ENCODE measurements at places on chromosomes 7 and 10.

DNA sequence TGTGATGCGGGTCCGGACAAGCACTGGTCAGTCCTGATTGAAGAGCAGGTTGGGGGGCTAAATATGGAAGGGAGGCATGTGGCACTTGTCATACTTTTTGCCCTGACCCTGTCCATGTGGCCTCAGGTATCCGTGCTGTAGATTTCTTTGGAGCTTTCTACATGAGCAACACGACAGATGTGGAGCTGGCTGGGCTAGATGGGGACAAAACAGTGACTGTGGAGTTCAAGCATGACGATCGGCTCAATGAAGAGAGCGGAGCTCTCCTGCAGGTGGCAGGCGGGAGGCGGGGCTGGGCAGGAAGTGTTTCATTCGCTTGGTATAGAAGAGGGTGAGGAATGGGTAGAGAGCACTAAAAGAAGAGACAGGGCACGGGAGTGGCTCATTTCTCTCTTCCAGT lies 13.0 kb upstream of the CHCHD1 start:
- DNase-seq = no peak

- no peak for DNase-seq
Measured at GRCh38 chr7:80286611-80287010, 152.0 kb downstream of the GNAI1 start.

DNA sequence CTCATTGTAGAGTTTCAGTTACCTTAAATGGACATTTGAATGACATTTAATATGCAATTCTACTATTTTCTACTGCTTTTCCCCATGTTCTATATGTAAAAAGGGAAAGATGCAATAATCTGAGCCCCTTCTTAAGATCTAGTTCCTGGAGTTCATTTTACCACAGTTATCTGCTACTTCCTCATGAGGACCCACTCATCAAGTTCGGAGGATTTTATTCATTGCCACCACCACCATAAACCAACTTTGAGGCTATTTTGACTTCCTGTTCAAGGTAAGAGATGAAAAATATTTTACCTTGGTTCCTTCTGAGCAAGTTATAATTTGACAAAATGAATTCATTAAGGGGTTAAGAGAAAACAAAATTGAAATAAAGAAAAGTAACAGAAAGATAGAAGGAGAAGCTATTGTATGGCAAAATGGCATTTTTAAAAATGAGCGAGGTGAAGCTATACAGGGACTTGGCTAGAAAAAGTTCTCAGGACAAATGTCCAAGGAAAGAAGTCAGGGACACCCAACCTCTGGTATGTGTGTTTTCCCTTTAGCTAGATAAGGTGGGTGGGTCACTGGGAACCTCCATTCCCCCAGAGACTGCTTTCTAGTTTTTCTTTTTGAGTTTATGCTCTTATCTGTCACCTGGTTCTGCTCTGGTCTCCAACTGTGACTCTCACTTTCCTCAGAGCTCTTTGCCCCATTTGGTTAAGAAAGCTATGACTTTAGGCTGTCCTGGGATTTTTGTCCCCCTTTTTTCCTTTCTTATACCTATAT lies 14.9 kb upstream of the FAM3C start:
- no peak for DNase-seq

DNA sequence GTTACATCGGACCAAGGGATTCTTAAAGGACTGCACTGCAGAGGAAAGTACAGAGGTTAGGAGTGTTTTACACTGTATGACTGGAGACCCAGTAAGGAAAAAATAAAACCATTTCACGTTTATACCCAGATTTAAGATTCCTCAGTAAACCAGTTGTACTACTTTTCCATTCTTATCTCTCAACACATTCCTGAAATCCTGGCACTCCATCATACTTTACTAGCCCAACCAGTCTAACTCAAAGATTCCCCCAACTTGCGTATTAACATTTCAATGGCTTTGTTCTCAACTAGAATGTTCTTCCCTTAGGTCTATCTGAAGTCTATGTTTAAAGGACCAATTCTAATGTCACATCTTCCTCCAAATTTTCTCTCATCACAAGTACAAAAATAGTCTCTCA lies 8.0 kb downstream of the CCDC186 start:
- DNase-seq = no peak

- no peak for DNase-seq
Measured at GRCh38 chr10:34298346-34298818, 516.7 kb downstream of the PARD3 start.

GRCh38 chr7:142806022-142806356 lies 35.2 kb downstream of the PRSS2 start:
- DNase-seq = no peak

DNA sequence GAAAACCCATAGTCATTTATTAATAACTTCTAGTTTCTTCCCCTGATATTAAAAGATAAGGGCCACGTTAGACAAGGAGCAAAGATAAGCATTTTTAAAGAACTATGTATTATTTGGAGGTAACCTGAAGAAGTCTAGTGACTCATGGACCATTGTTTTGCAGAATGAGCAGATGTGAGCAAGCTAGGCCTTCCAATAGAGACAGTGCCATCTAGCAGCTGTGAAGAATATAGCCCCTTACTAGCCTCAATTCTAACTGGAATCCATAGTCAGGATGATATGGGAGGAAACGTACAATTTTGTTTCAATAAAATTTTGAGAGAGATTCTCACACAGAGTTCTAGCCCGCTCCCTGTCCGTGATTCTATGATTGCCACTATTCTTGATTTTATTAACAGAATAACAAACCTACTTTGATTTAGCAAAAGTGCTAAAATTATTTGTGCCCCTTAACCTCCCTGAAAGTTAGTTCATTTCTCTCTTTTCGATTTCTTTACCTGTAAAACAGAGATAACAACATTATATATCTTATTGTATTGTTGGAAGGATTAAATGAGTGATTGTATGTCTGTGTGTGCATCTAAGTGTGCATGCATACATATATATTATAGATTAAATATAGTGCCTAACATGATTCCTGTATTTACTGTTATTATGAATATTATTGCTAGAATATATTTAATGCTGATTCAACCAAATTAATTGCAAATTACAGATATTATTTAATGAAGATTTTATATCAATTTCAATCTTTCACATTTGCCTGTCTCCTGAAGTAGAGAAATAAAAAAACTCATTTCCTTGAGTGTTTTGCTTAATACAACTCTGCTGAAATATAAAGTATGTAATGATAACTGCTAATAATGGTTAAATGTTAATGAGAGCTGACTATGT lies 22.7 kb downstream of the FAM237B start:
- DNase-seq = peak; percentile 28

DNA sequence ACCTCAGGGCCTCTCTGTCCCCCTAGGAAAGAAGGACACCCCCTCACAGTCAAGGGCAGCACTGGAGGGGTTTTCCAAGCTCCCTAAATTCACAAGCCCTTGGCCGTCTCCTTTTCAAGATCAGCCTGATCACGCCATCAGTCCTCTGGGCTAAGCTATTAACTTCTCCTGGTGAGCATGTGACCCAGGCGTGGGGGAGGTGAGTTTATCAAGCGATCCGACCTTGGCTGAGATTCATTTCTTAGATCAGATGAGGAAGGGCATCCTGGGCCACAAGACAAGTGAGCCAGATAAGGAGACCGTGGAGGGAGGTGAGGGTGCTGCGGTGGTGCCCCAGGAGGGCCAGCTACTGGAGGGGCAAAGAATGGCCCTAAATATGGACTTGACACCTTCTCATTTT lies 19.2 kb upstream of the EN2 start:
- no peak for DNase-seq

DNA sequence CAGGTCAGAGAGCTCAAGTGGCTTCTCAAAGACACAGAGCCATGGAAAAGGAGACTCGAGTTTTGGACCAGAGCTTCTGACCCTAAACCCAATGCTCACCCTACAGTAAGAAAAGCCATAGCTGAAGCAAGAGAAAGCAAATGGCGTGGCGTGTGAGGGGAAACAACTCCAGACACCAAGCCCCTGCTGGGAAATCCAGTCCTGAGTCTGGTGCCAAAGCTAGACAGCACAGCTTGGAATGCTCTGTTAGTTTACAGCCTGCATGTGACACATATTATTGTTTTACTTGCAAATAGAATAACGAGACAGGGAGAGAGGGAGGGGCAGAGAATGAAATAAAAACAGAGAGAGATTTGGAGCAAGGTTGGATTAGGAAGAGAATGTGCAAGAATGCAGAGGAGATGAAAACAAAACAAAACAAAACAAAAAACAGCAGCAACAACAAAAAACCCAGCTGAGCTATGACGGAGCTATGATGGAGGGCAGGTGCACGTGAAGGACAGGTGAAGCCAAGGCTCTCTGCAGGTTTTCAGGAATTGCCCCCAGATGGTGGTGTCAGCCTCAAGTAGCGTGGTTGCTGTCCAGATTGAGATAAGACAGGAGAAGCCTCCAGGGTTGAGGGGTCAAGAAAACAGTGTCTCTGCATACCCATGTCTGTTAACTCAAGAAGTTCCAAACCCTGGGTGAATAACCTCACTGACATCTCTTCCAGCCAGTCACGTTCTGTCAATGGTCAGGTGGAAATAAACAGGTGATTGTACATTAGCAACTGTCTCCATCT lies 69.7 kb upstream of the LRRC18 start:
- DNase-seq = no peak

GRCh38 chr10:5800782-5801181 lies 12.5 kb downstream of the GDI2 start:
- DNase-seq = no peak

GRCh38 chr7:36496576-36496975 lies 106.9 kb downstream of the ANLN start:
- no peak for DNase-seq

- DNase-seq = no peak
Measured at GRCh38 chr7:98206451-98207330, 4.5 kb upstream of the BHLHA15 start.

DNA sequence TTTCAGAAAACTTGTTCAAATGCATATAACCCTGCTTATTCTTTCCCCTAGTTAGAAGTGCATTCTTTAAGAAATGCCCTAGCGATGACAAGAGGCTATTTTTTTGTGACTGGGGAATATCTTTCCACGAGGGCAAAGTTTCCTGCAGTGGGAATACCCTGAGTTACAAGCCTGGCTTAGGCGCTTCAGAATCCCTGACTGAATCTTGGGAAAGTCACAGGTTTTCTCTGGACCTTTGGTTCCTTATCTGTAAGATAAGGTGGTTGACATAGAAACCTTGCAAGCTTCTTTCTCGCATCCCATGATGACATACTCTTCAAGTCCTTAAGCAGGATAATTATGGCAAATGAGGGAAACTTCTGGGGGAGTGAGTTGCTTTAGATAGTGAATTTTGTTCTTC lies 80.5 kb upstream of the FZD8 start:
- no peak for DNase-seq

GRCh38 chr7:147279964-147280374 lies 1163.4 kb downstream of the CNTNAP2 start:
- no peak for DNase-seq

- peak; percentile 15 for DNase-seq
Measured at GRCh38 chr10:4867520-4868356, 41.7 kb downstream of the AKR1E2 start.

DNA sequence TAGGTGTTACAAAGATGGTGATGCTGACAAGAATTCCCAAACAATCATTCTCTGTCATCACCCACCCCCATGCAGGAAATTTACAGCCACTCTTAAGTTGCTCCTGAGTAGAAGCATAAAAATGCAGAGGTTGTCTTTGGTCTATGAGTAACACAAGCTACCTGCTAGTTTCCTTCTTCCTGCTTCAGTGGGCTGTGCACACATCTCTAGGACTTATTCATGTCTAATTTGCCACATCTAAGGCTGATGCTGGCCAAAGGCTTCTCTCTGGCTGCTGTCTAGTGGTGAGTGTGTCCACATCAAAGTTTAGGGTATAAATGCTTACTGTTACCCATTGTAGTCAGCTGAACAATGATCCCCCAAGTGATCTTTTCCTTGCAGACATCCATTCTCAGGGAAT lies 662.5 kb downstream of the TYW1 start:
- DNase-seq = no peak

DNA sequence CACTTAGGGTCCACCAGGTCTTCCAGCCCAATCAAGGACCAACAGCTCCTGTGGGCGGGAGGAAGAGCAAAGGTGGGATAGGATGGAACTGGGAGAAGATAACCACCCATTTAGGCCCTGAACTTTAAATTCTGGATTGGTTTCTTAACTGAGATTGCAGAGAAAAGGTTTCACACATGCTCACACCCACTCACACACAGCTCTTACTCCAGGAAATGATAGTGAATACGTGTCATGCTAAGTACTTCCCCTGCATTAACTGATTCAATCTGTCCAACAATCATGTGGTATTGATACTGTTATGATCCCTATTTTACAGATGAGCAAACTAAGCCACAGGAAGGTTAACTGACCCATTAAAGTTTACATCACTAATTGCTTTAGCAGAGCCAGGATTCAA lies 4.6 kb upstream of the CYP3A4 start:
- DNase-seq = no peak

- peak; percentile 43 for DNase-seq
Measured at GRCh38 chr7:76225379-76225778, 23.7 kb downstream of the SRRM3 start.

DNA sequence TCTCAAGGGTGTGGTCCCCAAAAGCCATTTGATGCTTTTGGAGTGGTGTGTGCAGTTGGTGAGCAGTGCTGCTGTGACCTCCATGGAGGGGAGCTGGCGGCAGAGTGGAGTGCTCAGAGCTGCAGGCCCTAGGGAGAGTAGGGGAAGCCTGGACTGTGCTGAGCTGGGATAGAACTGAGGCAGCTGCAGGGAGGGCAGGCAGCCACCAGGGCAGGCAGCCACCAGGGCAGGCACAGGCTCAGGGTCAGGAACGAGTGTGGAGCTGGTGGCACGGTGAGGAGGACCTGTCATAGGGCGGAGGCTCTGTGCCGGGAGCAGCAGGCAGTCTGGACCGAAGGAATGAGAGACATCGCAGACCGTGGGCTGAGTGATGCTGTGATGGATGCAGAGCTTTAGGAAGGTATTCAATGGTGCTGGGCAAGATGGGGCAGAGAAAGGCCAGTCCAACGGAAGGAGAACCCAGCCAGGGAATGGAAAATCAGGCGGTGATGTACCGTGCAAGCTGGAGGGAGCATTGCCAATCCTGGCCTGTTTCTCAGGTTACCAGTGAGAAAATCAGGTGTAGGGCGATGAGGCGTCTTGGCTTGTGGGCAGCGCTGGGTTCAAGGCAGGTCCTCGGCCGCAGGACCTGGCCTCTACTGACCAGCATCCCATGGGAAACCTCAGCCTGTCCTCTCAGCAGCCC lies 152.6 kb downstream of the CAMK1D start:
- DNase-seq = no peak

DNA sequence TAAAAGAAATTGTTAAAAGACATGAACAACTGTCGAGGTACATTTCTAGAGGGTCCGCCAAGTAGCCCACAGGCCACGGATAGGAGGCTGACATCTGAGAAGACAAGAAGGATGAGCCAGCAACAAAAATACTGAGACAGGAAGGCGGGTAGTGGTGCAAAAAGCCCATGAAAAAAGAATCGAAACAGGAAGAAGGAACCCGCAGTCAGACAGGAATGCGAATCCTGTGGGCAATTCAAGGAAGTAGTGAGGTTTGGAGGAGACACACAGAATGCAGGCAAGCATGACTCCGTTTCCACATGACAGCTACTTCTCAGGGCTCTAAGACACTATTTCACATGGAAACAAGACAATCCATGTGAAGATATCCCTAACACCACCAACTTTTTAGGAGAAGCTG lies 125.2 kb downstream of the DOCK4 start:
- no peak for DNase-seq

- DNase-seq = no peak
Measured at GRCh38 chr7:66974986-66975590, 20.3 kb downstream of the SBDS start.

- no peak for DNase-seq
Measured at GRCh38 chr7:136058546-136058945, 81.4 kb upstream of the MTPN start.
